Activated CD4-positive, alpha-beta T cell treated with anti-CD3 and anti-CD28 coated beads, Interleukin-2, amount 50 U/mL, for 24 hours (primary cell): ENCODE measurements at places on chromosomes 7 and 10.

DNA sequence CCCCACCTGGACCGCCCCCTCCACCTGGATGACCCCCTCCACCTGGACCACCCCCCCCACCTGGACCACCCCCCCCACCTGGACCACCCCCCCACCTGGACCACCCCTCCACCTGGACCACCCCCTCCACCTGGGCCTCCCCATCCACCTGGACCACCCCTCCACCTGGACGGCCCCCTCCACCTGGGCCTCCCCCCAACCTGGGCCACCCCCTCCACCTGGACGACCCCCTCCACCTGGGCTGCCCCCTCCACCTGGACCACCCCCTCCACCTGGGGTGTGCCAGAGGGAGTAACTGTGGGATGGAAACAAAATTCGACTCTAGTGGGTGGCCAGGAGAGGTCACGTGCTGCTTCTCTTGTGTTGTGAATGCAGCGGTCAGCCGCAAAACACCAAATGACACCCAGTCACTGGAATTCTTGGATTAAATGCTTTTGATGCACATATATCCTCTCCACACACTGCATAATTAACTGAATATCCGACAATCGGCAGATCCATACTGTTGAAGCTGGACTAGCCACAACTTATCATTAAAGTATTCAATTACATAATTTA lies 316.7 kb downstream of the PTPRN2 start:
- no peak for DNase-seq

- no peak for DNase-seq
Measured at GRCh38 chr7:17136126-17136525, 162.3 kb upstream of the AHR start.

- DNase-seq, result no peak
Measured at GRCh38 chr7:485188-486081, 34.2 kb downstream of the PDGFA start.

- no peak for DNase-seq
Measured at GRCh38 chr10:92690211-92690914, 608 bp downstream of the HHEX start.

DNA sequence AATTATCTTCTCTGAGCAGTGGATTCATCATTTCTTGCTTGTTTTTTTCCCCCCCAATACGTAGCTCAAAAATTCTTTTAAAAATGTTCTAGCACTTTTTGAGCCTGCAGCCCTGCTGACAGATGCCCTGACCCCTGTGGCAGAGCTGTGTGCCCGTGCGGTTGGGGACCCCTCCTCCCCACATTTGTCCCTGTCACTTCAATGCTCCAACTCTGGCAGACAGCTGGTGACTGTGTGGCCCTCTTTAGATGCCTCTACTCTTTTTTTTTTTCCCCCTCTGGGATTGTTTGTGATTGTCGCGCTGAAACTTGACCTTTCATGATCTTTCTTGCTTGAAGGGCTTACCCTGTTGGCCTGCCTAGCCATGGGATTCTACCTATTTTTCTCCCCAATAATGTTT lies 214.1 kb downstream of the TMEM178B start:
- DNase-seq, result no peak

DNA sequence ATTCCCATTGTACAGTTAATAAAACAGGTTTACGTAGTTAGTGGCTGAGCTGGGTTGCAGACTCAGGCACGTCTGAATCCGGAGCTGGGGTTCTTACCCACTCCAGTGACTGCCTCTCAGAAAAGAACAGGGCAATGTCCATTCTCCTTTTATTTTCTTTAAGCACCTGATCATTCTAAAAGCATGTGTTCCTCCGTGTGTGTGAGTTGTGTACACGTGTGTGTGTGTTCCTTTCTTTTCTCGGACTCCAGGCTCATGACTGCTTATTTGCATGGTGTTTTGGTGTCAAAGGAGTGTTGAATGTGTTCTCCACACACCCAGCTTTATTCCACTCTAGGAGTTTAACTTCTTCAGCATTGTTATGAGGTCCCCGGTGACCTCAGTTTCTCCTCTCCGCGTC lies 260.1 kb downstream of the SNX10 start:
- no peak for DNase-seq

DNA sequence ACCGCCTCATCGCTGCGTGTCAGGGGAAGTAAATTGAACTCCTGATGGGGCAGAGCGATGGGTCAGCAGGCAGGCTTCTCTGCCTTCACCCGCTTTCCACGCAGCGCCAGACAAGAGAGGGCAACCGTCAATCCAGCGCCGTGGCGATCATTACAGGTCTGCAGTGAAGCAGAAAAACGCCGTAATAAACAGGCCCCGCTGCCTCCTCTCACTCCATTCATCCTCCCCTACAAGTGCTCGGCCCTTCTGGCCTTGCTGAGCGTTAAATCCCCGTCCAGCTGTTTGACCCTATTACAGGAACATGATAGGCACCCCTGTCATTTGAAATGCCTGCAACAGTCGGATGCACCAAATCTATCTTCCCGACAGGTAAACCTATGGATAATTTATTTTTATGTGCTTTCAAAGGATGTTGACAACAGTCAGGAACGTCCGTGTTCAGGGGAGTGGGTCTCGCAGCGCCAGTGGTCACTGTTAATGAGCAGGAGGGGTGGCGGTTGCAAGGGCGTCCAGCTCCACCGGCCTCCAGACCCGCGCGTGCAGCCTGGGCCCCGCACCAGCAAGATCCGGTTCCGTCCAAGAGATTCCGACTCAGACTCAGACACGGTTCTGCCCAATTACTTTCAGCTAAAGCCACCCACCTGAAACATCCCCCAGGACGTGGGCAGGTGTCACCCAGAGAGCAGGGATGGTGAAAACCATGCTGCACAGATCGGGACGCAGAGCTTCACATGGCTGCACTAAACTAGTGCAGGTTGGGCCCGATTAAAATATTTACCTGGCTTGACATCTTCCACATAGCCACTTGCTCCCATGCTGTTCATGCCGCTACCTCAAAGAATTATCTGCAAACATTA lies 508.0 kb upstream of the MGMT start:
- DNase-seq, result no peak

DNA sequence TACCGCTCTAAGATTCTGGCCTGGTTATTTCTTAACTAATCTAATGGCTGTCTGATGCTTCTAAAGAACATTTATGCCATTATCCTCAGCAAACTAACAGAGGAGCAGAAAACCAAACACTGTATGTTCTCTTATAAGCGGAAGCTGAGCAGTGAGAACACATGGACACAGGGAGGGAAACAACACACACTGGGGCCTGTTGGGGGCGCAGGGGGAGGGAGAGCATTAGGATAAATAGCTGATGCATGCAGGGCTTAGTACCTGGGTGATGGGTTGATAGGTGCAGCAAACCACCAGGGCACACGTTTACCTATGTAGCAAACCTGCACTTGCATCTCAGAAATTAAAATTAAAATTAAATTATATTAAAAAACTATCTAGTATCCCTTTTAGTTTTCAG lies 853.5 kb downstream of the GATA3 start:
- no peak for DNase-seq

- DNase-seq, result no peak
Measured at GRCh38 chr10:113985297-113985844, 58.3 kb upstream of the ADRB1 start.

DNA sequence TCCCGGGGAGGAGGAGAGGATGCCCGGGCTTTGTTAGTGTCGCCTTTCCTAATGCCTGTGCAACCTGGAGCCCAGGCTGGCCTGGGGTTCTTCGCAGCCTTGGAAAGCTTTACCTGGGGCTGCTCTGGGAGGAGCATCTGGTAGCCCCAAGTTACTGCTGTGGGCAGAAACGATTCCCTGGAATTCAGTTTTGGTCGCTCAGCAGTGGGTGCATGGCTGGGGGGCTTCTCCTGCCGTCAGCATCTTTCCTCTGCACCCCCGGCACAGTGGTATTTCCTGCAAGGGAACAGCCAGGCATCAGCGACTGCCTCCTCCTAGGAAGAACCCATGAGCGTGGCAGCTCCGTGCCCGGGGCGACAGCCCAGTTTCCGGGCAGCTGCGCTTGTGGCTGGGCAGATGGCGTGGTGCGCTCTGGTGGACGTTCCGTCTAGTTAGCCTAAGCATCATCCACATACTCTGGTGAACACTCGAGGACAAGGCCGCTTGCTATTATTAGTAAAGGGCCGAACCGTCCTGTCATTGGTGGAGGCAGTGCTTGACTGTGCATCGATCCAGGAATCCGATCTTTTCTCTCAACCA lies 107.0 kb upstream of the BTBD16 start:
- no peak for DNase-seq

- no peak for DNase-seq
Measured at GRCh38 chr10:3868271-3868664, 83.3 kb upstream of the KLF6 start.

DNA sequence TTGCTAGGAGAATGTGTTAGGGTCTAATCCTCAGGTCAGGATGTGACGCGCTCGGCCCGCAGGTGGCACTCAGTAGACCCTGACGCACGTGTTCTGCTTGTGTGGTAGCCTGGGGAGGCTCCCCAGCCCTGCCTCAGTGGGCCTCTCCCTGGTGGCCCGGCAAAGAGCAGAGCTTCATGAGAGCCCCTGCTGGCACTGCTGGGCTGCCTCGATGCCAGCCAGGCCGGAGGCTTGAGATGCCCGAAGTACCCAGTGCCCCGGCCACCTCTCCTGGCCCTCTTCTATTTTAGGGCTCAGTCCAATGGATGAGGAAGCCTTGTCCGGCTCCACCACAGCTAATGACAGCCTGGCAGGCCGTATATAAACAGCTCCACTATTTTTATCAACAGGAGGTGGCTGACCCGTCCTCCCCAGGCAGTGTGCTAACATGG lies 42.0 kb downstream of the PRF1 start:
- no peak for DNase-seq

DNA sequence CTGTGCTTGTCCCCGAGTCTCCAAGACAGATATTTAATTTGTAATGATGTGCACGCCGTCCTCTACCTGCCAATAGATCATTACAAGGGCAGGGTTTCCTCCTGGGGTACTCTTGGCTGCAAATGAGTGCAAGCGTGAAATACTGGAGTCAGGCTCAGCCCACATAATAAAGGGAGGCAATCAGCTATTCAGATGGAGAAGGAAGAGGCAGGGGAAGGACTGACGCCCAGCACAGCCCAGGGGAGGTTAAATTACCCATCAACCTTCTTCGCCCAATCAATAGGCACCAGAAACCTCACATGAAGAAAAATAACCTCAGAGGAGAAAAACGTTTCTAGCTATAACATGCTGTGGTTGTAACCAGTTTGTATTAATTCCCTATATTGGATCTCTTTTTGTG lies 544.9 kb upstream of the ADARB2 start:
- DNase-seq, result no peak

- no peak for DNase-seq
Measured at GRCh38 chr7:31734456-31734855, 47.4 kb downstream of the PPP1R17 start.

- DNase-seq, result no peak
Measured at GRCh38 chr7:150566123-150566522, 1.1 kb upstream of the GIMAP4 start.

DNA sequence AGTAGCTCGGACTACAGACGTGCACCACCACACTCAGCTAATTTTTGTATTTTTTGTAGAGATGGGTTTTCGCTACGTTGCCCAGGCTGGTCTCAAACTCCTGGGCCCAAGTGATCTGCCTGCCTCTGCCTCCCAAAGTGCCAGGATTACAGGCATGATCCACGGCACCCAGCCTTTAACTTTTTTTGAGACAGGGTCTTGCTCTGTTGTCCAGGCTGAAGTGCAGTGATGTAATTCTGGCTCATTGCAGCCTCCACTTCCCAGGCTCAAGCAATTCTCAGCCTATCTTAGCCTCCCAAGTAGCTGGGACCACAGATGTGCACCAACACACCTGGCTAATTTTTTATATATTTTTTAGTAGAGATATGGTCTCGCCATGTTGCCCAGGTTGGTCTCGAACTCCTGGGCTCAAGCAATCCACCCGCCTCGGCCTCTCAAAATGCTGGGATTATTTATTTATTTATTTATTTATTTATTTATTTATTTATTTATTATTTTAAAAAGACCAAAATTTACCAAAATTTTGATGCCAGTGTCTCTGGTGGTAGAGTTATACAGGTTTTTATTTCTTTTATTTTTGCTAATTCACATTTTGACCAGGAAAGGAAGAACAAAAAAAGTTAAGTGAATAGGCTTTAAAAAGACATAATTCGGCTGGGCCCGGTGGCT lies 25.0 kb upstream of the ATP6V0A4 start:
- DNase-seq, result no peak

DNA sequence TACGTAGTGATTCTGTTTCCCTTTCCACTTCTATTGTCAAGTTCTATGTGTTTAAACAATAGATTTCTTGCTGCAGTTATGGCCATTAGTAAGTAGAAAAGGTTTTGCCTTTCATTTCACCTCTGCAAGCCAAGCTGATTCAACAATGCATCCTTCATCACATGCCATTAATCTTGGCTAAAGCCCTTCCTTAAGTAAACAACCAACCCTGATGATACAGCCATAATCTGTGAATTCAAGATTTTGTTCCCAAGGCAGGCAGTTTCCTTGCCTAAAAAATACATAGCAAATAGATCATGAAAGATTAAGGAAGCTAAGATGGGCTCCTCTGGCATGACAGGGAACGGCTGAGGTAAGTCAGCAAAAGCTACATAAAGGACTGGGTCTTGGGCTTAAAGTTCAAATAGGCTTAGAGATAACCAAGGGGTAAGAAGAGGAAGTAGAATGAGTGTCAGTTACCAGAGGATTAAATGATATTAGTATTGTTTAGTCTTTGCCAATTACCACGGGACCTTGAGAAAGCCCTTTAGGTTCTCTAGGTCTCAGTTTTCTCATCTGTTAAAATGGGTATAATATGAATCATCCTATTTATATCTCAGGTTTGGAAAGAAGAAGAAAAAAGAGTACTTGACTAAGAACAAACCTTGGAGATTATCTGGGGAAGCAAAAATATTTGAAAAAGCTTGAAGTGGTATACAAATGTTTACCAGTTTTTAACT lies 35.9 kb upstream of the ANK3 start:
- no peak for DNase-seq

DNA sequence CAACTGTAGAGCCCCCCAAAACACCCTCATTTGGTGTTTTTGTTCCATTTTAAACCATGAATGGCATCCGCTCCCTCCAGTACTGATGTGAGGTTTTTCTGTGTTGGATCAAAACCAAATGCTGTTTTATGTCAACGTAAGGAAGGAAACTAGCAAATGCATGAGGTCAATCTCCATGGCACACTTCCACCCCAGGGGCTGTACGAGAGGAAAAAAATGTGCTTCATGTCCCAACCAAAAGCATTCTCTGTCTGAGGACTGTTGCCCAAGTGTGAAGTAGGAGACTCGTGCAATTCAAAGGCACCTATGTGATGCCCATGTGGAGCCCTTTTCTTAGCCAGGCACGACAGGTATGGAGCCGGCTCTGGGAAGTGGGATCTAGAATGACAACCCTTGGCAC lies 180.3 kb upstream of the MKI67 start:
- DNase-seq, result no peak
